ENCODE measurements at places on chromosomes 6 and 20.

- no peak for DNase-seq
These were observed 11.9 kb downstream of the SLX4IP start for GRCh38 chr20:10447028-10447427.

- DNase-seq = no peak
These were observed 203.0 kb downstream of the KCNQ5 start for GRCh38 chr6:72824833-72825232.

DNA sequence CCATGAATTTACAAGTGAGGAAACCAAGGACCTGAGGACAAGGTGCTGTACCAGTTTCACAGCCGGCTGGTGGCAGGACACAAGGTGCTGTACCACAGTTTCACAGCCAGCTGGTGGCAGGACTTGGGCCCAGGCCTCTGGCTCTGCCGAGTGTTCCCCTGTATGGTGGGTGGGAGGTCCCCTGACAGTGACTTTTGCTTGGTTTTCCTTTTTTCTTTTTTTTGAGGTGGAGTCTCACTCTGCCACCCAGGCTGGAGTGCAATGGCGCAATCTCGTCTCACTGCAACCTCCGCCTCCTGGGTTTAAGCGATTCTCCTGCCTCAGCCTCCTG lies 212.4 kb downstream of the LY86 start:
- DNase-seq = no peak

- no peak for DNase-seq
These were observed 208.1 kb upstream of the AGPAT4 start for GRCh38 chr6:161481786-161482516.

- DNase-seq = no peak
These were observed 67.8 kb upstream of the LTV1 start for GRCh38 chr6:143775336-143775735.

GRCh38 chr6:155248008-155249001 lies 15.5 kb upstream of the CLDN20 start:
- DNase-seq = no peak

Data from NCI-H510A (cell line).